Right renal pelvis (tissue), 4 donors: ENCODE measurements at places on chromosomes 4 and X. TPM values are rescaled to one million over a fixed set of nuclear protein-coding genes. Genes with fewer than 3 reads are reported as not detected.

DNA sequence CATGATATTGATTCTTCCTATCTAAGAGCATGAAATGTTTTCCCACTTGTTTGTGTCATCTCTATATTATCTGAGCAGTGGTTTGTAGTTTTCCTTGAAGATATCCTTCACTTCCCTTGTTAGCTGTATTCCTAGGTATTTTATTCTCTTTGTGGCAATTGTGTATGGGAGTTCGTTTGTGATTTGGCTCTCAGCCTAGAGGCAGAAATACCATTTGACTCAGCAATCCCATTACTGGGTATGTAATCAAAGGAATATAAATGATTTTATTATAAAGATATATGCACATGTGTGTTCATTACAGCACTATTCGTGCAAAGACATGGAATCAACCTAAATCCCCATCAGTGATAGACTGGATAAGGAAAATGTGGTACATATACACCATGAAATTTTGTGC, 172.7 kb upstream of the IL15 start:
- DNase-seq = no peak

DNA sequence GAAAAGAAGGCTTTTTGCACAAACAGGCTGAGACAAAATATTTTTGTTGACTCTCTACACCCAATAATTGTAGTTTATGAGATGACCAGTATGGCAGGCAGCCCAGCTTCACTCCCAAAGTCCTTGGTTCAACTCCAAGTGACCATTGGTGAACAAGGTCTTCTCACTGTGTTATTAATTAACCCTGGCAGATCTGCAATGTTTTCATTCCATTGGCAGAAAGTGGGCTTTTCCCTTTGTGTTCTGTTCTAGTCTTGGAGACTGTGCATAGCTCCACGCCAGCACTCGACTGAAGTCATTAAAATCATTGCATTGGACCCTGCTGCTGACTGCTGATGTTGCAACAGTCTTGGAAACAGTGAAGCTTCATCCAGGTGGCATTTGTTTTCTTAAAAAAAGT, 277.3 kb upstream of the HAND2 start:
- no peak for DNase-seq

Gene MAGEA12
- not detected for polyA plus RNA-seq

DNA sequence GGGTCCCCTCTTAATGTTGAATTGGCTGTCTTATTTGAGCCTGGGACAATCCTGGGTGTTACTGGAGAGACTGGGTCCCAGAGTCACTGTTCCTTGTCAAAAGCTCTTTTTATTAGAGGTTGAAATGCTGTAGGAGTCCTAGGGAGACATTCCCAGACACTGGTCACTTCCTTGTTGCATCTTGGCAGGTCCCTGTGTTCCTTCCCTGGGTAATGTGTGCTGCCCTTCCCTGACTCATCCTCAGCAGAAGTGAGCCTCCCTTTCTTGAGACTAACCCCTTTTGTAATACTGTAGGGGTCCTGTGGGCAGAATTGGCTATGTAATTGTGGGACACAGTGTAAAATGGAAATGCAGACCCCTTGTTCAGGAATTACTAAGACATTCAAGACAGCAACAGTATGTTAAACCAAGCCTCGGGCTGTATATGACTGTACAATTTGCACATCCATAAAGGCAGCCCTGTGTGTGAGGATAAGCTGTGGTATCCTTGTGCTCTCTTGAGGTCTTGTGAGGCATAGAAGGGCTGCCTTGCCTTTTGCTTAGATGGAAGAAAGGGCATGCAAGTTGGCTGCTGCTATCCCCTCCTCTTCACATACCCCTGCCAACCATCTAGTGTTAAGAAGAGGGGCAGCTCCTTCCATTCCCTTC, 53.5 kb downstream of the DCLK2 start:
- DNase-seq = no peak

GRCh38 chr4:174856926-174857800, 28.1 kb upstream of the GLRA3 start:
- DNase-seq = no peak

- no peak for DNase-seq
Observed at GRCh38 chr4:116603096-116603495, 482.3 kb downstream of the TRAM1L1 start.

Gene SLC25A6
- polyA plus RNA-seq = 505 TPM

- no peak for DNase-seq
Observed at GRCh38 chr4:76569225-76569624, 134.2 kb downstream of the SHROOM3 start.

- no peak for DNase-seq
Observed at GRCh38 chrX:262381-262909, 18.7 kb upstream of the PLCXD1 start.

Gene ALPK1
- polyA plus RNA-seq = 12.1 TPM

GRCh38 chr4:184345573-184345922, 127.9 kb upstream of the ENPP6 start:
- no peak for DNase-seq

DNA sequence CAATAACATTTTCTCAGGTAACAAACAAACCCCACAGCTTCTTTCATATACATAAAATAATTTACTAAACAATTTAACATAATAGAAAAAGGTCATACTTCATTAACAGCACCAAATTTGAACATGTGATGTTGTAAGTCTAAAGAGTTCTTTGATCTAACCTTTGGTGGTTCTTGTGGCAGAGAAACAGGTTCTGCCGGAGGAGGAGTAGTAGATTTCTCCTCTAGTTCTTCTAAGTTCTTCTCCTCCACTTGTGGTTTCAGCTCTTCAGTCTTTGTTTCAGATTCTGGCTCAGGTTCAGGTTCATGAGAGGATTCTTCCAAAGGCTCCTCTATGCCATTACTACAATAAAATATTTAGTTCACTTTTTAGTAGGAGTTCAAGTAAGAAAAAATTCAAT, 18.3 kb downstream of the G3BP2 start:
- no peak for DNase-seq
